T-cell (primary cell): ENCODE measurements at places on chromosomes 16 and 17.

GRCh38 chr16:9139965-9140364, 48.5 kb downstream of the HAPSTR1 start:
- DNase-seq = no peak

GRCh38 chr17:76204277-76204676, 36.0 kb downstream of the RNF157 start:
- no peak for DNase-seq

DNA sequence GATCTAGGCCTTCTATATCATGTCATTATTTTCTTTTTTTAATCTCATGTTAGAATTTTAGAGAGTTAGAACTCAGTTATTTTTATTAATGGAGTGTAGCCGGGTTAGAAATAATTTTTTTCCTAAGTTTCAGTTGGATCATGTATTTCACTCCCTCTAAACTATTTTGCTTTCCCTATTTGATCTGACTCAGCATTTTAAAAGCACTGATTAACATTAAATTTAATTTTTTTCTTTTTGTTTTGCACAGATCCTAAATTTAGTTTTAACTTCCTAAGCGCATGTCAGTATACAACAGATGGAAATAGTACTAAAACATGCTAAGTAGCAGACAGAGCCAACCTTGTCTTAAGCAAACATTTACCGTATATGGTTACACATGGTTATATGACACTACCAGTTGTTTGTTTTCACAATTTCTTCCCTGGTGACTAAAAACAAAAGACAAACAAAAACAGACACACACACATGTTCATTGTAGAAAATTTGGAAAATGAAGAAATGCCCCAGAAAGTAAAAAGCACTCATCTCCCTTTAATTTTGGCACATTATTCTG, 33.6 kb upstream of the RAB11FIP4 start:
- DNase-seq = no peak

DNA sequence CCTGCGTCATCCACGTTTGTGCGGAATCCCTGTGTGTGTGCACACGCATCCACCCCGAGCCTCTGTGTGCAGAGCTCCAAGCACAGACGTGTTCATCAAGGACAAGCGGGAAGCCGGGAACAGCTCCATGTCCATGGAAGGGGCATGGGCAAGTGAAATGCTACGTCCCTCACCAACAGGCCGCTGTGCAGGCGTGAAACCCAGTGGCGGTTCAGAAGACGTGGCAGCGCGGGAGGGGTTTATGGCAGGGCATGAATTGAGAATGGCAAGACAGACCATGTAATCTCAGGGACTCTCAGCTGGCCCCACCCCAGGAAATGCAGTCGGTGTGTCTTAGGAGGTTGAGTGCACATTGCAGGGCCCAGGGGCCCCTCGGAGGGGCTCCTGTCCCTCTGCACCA, 52.7 kb downstream of the TBC1D16 start:
- no peak for DNase-seq

- DNase-seq = no peak
These were observed 72.1 kb downstream of the PDPK1 start for GRCh38 chr16:2609827-2610470.

GRCh38 chr17:42679492-42680330, 1.9 kb downstream of the CCR10 start:
- DNase-seq = peak; percentile 58

DNA sequence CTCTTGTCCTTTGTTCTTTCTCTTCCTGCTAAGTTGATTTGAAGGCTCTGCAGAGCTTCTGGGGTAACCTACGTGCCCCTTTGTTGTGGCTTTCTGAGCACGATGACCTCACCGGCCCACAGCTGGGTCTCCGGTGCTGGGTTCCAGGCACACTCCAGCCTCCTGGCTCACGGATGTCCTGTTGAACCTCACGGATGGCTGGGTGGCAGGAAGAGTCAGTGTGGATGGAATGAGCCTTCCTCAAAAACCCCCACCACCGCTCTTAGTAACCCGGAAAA, 116.0 kb downstream of the SOCS1 start:
- DNase-seq = peak; percentile 29

- no peak for DNase-seq
These were observed 6.5 kb downstream of the DPEP2NB start for GRCh38 chr16:68009157-68009735.

GRCh38 chr17:79965806-79966205, 69.9 kb downstream of the TBC1D16 start:
- DNase-seq = no peak

DNA sequence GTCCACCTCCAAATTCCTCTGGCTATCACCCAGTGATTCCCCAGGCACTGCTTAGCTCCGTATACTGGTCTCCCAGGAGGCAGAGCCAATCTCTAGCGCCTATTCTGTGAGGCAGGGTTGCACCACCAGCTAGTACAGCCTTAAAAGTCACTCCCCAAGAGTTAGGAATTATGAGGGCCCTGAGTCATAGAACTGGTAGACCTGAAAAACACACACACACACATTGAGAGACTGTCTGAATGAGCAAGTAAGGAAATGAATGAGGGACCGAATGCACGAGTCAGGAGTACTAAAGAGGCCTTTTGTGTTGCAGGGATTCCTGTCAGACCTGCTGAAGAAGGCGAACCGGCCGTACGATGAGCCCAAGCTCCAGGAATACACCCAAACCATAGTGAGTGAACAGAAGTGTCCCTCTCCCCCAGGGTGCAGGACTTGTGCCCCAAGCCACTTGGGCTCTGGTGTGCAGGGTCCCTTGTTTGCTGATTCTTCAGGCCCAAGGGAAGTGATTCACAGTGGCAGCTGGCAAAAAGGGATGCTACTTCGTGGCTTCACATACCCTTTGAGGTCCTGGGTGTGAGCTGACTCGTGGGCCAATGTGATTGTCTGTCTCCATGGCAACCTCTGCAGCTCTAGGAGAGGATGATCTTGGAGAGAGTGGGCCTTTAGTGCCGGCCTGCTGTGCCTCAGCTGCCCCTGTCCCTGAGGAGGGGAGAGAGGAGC, 24.7 kb downstream of the CALB2 start:
- no peak for DNase-seq

DNA sequence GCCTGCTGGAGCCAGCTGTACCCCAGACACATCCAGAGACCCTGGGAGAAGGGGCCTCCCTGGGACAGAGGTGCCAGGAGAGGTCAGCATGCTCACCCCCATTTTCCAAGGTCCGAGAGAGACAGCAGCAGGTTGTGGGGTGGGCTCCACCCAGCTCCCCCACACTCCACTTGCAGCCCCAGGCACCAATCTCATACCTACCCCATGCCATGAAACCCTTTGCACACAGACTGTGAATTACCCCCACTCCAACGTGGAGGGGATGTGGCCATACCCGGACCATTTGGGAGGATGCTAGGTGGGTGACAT, 34.0 kb downstream of the ZFPM1 start:
- no peak for DNase-seq

DNA sequence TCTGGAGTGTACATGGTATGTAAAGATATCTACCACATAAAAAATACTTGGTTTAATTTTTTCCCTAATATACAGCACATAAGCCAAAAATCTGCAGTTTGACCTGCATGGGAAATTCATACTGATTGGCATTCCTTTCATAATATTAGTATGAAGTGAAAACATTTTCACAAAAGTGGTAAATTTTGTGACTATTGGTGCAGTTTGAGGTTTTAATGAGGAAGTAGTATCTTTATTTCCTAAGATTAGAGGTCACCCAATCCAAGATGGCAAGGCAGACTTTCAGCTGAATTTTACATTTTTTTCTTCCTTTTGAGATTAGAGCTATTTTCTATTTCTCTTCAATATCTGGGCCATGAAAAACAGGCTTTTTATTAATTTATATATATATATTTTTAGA, 21.2 kb downstream of the METTL9 start:
- DNase-seq = no peak

- DNase-seq = no peak
These were observed 142.5 kb upstream of the HS3ST2 start for GRCh38 chr16:22671301-22672076.

- no peak for DNase-seq
These were observed 121.8 kb upstream of the IRX5 start for GRCh38 chr16:54808890-54809289.

GRCh38 chr16:25135254-25135878, 23.8 kb downstream of the LCMT1 start:
- no peak for DNase-seq

- no peak for DNase-seq
These were observed 131.6 kb upstream of the PLCG2 start for GRCh38 chr16:81647527-81647926.

GRCh38 chr17:28473542-28473941, at the start of gene SLC13A2:
SLC13A2 (plus strand) TSS chr17:28473644; CDS start chr17:28473713, 69 bp downstream.
- DNase-seq = no peak

GRCh38 chr16:26885674-26886073, 181.1 kb upstream of the C16orf82 start:
- DNase-seq = no peak

DNA sequence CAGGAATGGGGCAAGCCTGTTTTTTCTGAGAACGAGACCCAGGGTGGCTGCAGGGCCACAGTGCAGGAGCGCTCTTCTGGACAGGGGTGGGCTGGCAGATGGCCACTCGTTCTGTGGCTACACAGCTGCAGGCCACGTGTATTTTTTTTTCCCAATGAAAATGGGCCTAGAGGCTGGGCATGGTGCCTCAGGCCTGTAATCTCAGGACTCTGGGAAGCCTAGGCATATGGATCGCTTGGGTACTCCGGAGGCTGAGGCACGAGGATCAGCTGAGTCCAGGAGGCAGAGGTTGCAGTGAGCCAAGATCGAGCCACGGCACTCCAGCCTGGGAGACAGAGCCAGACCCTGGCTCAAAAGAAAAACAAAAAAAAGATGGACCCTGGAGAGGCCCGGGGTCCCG, 6.8 kb downstream of the UNKL start:
- no peak for DNase-seq

DNA sequence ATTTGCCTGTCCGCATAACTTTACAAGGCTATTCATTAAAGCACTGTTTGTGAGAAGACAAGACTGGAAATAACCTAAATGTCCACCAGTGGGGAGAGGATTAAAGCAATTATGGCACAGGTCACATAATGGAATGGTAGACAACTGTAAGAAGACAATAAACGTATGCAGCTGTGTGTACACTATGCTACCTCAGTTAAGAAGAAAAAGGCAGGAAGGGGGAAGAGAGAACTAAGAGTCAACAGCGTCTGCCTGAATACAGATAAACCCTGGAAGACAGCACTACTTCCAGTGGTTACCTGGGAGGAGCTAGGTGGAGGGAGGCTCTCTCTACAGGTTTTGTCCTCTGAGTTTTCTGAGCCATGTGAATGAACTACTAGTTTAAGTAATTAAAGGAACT, 15.3 kb downstream of the CREBBP start:
- DNase-seq = no peak

GRCh38 chr16:80611171-80611929, 70.6 kb downstream of the DYNLRB2 start:
- DNase-seq = no peak

GRCh38 chr17:11980813-11981212, 16.5 kb downstream of the ZNF18 start:
- DNase-seq = no peak

- DNase-seq = no peak
These were observed 8.8 kb upstream of the NR1D1 start for GRCh38 chr17:40108970-40109824.

DNA sequence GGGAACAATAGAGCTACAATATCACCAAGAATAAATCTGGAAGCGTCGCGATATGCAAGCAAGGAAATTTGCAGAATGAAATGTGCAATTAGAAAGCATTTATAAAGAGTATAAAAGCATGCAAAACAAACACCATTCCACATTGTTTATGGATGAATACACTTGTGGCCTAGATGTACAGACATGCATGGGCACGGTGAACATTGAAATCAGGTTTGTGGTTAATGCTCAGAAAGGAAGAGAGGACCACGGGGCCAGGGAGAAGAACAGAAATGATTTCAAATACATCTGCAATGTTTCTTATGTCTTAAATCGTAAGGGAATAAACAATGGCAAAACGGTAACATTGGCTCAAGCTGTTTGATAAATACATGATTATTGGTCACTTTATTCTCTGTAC, 235.9 kb downstream of the FOXL1 start:
- DNase-seq = no peak

DNA sequence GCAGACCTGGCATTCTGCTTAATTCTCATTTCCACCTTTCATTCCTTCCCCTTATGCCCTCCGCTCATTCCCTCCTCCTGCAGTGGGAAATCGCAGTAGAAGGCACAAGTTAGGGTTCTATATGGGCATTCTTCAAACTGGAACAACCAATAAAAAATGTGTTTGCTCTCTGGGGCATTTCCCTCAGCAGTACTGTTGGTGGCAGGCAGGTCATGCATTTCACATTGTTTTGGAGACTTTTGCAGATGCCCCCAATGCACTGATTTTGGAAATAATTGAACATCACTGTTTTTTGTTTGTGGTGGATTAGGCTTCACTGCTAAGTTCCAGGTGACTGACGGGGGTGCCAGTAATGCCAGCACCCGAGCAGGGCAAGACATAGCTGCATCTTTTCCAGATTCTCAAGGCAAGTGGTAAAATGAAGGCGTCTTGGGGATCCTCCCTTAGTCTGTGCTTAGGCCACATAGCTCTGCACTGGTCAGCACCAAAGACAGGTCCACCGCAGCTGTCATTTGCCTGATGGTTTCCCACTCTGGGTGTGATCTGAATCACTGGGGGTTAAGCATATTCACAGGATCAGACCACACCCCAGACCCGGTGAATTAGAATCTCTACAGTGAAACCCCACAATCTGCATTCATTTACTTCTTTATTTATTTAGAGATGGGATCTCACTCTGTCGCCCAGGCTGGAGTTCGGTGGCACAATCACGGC, 304.5 kb downstream of the CPPED1 start:
- DNase-seq = no peak

GRCh38 chr16:1211451-1212268, 13.4 kb downstream of the TPSG1 start:
- no peak for DNase-seq

GRCh38 chr16:73213732-73214455, 166.0 kb upstream of the ZFHX3 start:
- no peak for DNase-seq

DNA sequence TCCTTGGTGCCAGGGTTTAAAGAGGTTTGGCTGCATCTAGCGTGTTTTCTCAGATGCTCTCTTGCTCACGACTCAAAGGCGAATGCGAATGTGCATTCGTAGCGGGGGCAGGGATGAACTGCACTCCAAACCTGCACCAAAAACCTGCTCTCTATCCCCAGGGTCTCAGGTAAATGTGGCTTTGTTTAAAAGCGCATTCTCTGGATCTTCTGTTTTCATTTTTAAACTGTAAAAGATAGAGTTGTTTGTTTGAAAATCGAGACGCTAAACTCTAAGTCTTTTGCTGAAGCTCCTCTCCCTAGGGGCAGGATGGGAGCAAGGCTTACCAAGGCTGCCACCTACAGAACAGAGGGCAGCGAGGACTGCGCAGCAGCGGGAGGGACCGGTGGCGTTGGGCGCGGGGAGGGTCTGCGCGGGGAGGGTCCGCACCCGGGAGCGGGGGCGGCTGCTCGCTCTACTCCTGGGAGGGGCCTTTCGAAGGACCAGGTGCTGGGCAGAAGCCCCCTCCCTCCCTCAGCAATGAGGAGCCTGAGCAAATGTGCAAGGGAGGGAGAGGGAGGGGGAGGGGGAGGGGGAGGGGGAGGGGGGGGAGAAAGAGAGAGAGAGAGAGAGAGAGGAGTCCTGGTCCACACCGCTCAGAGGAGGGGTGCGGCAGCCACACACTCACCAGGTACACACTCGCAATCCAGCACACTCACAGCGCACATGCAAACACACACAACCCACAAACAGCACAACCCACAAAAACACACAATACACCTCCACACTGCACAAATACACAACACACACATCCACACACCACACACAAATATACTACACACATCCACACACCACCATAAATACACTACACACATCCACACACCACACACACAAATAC, 142.8 kb downstream of the GRIN2A start:
- DNase-seq = no peak
